ENCODE measurements at places on chromosomes 7 and 10.

DNA sequence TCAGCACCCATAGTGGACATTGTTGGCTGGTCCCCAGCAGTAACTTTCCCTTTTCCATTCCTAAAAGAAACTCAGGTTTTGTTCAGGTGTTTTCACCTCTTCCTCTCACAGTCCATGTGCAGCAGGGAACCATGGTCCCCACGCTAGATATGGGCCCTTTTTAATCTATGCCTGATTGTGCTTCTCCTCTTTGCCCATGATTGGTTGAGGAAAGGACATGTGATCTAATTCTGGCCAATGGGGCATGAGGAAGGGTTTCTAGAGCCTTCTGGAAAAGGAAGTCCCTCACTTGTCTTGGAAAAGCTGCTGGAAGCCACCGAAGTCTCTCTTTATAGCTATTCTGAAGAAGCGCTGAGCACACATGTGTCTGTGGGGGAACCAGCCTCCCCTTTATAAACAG, 330.7 kb downstream of the ACTR3B start:
- DNase-seq: no peak

DNA sequence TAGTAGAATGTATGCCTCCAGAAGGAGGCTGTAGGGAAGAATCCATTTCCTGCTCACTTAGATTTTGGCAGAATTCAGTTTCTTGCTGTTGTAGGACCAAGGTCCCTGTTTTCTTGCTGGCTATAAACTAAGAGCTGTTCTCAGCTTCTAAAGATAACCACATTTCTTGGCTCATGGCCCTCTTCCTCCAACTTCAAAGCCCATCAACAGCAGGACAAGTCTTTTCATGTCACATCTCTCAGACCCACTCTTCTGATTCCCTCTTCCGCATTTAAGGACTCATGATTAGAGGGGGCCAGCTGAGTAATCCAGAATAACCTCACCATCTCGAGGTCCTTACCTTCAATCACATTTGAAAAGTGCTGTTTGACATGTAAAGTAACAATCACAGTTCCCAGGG, 8.2 kb upstream of the LSM8 start:
- no peak for DNase-seq

- DNase-seq: no peak
These were observed 26.0 kb downstream of the PLPP4 start for GRCh38 chr10:120483006-120483405.

GRCh38 chr10:23403278-23403677, 35.6 kb upstream of the OTUD1 start:
- no peak for DNase-seq

DNA sequence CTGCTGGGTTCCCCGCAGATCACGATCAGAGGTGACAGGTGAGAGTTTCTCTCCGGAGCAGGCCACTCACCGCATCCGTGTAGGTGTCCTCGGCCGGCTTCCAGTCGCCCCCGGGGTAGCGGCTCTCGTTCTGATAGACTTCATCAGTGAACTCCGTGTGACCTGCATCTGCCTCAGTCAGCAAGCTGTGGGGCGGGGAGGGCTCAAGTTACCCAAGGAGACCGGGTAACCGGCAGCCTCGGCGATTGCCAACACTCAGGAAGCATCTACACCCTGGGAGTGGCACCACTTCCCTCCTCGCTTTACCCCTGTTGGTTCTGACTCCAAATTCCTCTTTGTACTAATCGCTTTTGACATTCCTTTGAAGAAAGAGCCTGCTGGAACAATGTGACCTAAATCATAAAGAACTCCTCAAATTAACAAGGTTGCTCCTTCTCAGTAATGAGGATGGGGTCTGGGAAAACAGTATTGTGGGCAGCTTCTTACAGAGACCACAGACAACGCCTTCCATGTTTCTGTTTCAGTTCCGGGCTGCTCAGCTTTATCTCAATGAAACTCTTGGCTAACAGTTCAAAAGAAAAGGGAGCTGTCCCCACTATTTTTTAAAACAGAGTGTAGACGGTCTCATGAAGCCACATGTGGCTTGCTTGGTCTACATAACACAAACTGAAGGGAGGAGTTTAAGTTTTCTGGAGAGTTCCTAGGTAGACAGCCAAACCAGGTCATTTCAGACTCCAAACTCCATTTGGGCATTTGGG, 118.1 kb downstream of the MYOF start:
- peak; percentile 39 for DNase-seq

DNA sequence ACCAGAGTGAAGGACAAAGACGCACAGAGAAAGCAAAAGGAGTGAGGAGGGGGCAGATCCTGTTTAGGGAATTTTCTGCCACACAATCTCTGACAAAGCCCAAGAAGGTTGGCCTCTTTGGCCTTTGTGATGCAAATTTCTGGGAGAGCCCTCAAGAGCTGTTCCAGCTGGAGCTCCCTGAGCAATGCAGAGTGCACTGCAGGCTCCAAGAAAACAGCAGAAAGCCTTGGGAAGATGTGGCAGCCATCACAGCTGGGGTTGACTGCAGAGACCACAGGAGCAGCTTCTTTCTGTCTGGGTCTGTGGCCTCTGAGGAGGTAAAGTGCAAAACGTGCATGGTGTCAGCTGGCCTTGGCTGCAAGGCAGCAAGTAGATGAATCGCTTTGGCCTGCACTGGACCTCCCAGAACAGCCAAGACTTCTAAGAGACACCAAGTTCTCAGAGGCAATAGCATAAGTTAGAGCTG, 200.2 kb downstream of the ELMO1 start:
- DNase-seq: no peak

DNA sequence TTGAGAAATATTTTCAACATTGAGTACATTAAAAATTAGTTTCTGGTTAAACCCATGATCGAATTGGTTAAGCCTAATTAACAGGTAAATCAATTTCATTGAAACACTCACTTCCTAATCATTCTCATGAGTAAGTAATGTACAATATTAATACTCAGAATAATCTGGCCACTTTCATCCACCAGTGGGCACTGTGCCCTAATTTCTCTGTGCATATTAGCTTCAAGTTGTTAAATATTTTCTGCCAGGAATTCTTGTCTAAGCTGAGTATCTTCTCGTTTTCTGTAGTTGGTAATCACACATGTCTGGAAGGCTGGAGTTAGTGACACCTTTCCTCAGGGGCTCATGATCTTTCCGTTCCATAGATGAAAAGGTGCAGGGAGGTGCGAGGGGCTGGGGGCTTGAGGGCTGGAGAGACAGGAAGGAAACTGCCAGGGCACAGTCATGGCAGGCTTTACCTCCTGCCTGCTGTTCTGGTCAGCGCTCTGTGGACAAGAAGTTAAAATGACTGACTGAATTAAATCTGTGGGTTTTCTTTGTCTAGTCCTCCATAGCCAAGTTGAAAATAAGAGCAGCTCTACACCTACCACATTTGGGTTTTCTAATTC, 71.9 kb downstream of the WIPF3 start:
- peak; percentile 27 for DNase-seq

GRCh38 chr10:12703813-12704212, 297.7 kb downstream of the CCDC3 start:
- no peak for DNase-seq

GRCh38 chr10:12741360-12741804, 260.1 kb downstream of the CCDC3 start:
- no peak for DNase-seq

GRCh38 chr10:75959209-75959608, 527.8 kb downstream of the LRMDA start:
- no peak for DNase-seq

DNA sequence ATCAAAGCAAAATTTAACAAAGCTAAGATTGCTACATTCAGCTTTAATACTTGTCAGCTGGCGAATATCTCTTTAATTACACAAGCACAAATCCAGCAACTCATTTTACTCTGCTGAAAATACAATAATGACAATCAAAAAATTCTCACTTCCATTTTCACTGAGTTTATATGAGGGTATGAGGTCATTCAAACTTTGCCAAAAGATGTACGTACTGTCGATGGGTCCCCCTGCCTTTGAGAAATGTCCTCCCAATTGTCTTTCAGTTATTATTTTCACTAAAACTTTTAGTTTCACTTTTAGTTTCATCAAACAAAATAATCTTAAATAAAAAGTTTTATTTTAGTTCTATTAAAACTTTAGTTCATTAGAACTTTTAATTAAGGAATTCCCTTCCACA, 159.5 kb upstream of the WDR11 start:
- no peak for DNase-seq

DNA sequence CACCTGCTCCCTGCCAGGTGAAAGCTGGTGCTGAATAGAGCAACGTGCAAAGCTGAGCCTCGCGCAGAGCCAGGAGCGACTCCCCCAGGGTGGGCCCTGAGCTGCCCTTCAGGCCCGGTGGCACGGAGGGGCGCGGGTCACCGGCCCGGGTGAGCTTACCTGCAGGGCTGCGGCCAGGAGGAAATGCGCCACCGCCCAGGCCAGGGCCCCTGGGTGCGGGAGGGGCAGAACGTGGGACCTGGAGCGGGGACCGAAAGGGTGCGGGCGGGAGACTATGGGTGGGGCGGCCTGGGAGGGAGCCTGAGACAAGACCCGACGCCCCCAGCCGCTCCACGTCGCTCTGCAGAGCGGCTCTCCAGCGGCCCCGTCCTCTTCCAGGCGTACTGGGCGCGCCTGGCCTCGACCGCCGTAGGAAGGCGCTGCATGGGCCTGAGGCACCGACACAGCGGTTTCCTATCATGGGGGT, 122.1 kb downstream of the BTAF1 start:
- no peak for DNase-seq

DNA sequence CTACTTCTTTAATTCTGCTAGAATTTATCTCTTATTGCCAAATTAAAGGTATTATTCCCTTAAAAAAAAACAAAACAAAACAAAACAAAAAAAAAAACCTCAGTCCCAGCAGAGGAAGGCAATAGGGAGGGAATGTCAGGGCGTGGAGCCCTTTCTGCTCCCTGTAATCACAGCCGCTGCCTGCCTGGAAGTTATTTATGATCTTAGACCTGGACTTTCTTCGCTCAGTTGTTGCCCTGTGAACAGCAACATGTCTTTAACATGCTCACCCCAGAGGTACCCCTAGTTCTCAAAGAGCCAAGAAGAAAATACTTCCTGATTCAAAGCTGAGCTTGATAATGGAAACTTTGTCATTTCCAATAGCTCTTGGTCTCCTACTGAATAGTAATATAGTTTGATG, 7.7 kb downstream of the FAM180A start:
- DNase-seq: no peak

- no peak for DNase-seq
These were observed 296.4 kb downstream of the ADARB2 start for GRCh38 chr10:1440897-1441296.

DNA sequence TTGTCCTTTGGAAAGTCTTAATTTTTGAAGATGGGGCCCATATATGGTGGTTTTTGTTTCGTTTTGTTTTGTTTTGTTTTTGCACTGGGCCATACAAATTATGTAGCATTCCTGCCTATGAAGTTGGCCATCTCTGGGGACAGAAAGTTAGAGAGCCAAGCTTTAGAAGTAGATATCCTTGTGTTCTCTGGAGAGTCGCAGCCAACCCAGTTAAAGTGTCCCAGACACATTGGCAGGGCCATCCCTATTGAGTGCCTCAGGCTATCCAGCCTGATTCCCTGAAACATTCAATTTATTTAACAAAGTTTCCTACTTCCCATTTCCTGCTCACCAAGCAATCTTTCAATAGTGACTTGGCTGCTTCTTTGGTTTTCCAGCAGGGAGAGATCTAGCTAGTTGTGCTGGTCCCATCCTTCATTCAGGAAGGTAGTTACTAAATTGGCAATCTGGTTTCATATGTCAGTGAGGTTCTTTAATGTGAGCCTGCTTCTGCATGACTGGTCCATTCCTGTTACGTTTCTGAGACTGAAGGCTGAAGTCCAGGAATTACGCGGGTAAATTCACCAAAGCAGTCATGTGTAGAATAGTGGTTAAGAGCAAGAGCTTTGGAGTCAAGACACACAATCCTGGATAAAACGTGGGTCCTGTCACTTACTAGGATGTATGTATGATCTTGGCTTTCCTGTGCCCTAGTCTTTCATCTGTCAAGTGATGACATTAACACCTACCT, 49.3 kb upstream of the HBP1 start:
- no peak for DNase-seq

DNA sequence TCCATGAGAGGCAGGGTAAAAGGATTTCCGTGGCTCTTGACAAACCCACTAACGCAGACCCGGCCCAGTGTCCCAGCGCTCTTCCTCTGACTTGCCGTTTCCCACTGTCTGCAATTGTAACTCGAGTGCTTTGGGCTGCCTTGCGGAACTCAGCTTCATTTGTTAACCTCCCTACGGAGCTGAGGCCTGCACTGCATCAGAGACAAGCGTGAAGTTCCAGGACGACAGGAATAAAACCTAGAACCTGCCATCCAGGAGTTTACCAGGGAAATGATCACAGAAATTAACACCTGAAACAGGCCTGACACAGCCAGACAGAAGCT, 76.2 kb downstream of the SFMBT2 start:
- no peak for DNase-seq

- DNase-seq: no peak
These were observed 268.0 kb downstream of the FRMD4A start for GRCh38 chr10:14062528-14063260.

DNA sequence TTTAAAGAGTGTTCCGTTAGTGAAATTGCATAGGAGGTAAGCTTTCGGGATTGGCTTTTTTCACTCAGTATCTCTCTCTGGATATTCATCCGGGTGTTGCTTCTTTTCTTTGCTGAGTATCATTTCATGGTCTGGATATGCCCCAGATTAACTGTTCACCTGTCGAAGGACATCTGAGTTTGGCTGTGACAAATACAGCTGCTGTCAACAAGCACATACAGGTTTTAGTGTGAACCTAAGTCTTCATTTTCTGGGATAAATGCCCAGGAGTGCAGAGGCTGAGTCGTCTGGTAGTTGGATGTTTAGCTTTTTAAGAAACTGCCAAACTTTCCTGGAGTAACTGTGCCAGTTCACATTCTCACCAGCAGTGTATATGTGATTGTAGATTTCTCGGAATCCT, 5.6 kb downstream of the DOCK1 start:
- no peak for DNase-seq
